ENCODE measurements at places on chromosomes 6 and 20.

GRCh38 chr6:86142326-86142725 lies 499.6 kb upstream of the SYNCRIP start:
- DNase-seq = no peak

DNA sequence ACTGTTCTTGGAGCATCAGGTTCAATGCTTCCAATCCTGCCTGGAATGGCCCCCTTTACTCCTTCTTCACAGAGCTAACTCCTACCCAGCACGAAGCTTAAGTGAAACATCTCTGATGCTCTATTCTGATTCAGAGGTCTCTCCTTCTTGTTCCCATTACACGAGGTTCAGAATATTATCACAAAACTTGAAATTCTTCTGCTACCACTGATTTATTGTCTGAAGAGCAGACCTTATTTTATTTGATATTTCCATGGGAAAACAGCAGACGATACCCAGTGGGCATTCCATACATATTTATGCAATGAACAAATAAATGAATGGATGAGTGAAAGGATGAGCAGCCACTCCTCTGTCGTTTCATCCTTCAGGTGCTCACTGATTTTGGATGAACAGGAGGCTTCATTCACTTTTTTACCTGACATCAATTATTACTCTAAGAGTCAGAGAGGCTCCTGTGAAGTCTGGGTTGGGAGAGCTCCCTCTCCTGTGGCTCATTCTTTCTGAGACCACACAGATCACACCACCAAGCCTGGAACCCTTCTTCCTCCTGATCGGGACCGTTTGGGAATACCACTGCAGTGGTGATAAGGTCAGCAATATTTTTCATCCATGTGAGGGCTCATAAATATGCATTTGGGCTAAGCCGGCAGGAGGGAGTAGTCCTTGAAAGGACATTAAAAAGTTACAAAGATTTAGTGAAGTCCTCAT lies 25.8 kb downstream of the SMLR1 start:
- no peak for DNase-seq

- DNase-seq = no peak
Observed at GRCh38 chr6:156767603-156768467, 9.3 kb upstream of the ARID1B start.

- no peak for DNase-seq
Observed at GRCh38 chr6:148426317-148426977, 83.8 kb downstream of the SASH1 start.

- no peak for DNase-seq
Observed at GRCh38 chr6:39453241-39453640, 130.7 kb upstream of the KCNK16 start.

- peak; percentile 32 for DNase-seq
Observed at GRCh38 chr20:62143957-62144825, 622 bp downstream of the SS18L1 start.

DNA sequence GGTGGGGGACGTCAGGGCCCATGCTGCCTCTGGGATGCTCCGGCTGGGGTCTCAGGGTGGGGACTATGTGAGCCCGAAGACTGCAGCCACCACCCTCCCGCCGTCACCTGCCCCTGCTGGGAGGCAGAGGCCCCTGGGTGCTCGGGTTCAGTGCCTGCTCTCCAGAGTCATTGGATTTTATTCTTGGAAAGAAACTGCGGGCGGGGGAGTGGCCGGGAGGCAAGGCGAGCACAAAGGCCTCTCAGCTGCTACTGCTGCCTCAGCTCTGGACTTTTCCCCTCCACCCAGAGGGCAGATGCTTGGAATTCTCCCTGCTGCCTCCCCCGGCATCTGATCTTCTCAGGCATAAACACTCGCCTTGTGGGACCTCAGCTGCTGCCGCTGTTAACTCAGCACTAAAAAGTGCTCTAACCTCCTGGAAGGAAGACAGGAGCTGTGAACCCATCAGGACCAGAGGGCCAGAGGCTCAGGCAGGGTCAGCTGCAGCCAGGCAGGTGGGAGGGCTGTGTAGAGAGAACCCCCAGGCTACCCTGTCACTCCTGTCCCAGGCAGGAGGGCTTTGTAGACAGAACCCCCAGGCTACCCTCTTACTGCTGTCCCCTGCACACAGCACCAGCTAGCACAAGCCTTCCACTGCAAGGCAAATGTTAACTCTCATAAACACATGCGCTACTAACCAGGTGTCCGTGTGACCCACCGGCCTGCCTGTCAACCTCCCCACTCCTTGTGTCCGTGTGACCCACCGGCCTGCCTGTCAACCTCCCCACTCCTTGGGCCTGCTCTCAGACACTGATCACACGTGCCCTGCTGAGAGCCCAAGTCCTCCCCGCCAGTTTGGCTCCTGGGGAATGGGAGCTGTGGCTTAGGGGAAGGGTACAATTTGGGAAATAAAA lies 9.4 kb upstream of the FRMD1 start:
- DNase-seq = no peak

- no peak for DNase-seq
Observed at GRCh38 chr6:169899481-169900145, 148.2 kb downstream of the ERMARD start.

DNA sequence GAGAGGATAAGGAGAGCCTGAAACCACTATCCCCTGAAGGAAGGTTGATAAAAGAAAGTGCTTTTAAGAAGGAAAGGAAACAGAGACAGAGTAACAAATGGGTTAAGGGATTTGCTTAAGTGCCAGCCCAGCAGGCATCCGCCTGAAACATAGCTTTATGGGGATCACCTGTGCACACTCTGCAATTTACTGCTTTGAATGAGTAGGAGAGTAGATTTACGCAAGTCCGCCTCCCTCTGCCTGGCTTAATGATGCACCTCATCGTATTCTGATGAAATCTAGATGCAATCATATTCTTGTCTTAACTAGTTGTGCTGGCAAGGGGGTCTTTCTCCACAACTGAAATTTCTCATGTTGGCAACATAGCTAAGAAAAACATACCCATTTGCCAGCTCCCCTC lies 101.1 kb upstream of the ID4 start:
- DNase-seq = no peak

DNA sequence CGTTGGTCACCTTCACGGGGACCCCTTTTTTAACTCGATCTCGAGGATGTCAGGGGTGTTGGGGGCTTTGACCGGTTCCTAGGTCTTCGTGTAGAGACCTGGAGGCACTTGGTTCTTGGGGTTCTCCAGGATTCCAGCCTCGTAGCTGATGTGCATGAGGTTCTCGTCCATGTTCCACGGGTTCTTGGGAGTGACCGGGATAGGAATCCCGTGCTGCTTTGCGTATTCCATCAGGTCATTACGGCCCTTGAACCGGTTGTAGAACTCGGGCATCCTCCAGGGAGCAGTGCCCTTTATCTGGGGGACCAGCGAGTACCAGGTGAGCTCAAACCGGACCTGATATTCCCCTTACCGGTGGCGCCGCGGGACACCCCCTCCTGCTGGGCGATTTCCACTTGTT lies 88.0 kb upstream of the RIPOR2 start:
- no peak for DNase-seq

DNA sequence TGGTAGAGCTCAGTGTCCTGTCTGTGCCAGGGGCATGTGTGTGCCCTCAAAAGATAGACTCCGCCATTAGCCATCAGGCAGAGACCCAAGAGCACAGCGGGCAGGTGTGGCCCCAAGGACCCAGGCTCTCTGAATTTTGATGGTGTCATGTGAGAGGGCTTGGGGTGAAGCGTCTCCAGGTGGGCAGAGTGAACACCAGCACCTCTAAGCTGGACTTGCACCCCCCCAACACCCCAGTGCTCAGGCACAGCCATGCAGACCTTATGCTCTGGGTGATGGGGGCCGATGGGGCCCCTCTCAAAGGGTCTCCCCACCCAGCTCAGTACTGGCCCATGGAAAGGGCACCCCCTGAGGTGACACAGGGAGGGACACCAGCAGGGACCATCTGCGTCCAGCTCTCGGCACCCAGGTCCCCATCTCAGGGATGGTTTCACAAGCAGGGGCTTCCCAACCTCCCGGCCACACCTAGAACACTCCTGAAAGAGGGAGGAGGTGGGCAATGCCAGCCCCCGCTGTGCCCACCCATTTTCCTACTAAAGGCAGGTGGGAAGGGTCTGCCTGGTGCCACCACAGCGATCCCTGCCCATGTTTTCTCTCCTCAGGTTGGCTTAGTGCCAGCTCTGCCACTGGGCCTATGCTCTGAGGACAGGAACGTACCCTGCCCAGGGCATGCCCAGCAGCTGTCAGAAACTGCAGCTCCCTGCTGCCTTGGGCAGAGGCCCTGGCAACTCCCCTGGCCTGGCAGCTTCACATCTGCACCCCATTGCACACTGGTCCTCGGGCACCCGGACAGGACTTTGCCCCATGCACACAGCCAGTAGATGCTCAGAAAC lies 3.5 kb downstream of the CST7 start:
- DNase-seq = no peak

DNA sequence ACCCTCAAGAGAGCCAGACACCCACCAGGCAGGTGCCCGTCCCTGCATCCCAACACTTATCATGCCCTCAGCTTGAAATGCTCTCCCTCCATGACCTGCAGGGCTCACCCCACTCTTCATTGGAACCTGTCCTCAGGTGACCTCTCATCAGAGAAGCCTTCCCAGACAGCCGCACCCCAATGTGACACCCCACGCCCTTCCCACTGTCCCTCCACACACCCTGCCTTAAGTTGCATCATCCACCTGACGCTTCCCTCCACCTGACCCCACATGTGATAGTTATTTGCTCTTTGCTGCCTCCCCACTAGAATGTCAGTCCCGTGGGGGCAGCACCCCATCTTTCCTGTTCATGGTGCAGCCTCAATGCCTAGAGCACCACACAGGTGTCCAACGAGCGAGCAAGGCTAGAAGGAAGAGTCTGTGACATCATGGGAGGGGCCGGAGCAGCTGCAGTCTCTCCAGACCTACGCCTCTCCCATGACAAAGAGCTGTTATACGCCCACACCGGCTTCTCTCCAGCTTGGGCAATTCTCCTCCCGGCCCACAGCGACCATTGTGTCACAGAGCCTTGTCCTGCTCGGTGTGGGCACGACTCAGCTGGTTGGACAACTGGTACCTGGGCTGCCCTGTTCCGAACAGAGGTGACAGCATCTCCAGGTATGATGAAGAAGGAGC lies 58.2 kb downstream of the NFATC2 start:
- no peak for DNase-seq

- DNase-seq = no peak
Observed at GRCh38 chr20:6663751-6664388, 103.6 kb upstream of the BMP2 start.

GRCh38 chr20:59152559-59153354 lies 10.9 kb upstream of the ZNF831 start:
- no peak for DNase-seq

GRCh38 chr6:119676961-119677360 lies 327.4 kb upstream of the MAN1A1 start:
- DNase-seq = no peak

- DNase-seq = peak; percentile 64
Observed at GRCh38 chr6:32933661-32934085, 7.2 kb downstream of the HLA-DMB start.

DNA sequence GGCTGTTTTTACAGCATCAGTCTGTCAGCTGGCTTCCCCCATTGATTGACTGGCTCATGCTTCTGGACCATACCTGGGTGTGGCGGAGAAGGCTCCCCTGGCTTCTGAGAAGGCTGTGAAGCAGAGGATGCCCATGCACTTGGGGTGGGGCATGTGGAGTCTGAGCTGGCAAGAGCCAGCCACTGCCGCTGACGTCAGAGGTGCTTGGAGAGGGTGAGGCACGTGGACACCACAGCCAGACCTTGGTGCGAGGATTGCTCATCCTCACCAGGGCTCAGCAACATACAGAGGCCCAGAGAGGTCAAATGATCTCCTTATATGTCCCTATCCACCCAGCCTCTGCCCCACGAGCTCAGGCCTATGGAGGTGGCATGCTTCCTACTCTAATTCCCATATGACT lies 211.2 kb upstream of the PMEPA1 start:
- DNase-seq = no peak

DNA sequence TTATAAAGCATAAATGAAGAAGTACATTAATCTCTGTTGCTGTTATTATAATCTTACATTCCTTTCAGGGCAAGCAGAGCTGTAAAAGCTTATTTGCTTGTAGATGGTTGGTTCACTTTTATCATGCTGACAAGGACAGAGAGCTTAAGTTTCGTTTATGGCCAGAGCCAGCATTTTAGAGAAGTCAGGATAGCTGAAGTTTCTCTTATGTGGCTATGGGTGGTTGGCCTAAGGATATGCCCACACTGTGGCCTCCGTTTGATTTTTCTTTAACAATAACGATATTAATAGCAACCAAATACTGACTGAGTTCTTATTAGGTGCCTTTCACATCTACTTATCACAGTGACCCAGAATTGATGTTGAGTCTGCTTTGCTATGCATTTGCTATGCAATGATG lies 78.5 kb downstream of the FARS2 start:
- no peak for DNase-seq

- no peak for DNase-seq
Observed at GRCh38 chr6:48318670-48319069, 207.7 kb upstream of the PTCHD4 start.

- no peak for DNase-seq
Observed at GRCh38 chr20:1800777-1801176, 94.4 kb upstream of the SIRPA start.

All from activated CD8-positive, alpha-beta memory T cell treated with anti-CD3 and anti-CD28 coated beads for 4 hours (primary cell).